CD4-positive, alpha-beta T cell (primary cell): ENCODE measurements at places on chromosomes 5 and 9. TPM values are rescaled to one million over a fixed set of nuclear protein-coding genes. Genes with fewer than 3 reads are reported as not detected.
A peak's percentile ranks its signal among the peaks of the same experiment; 100 is the strongest.

Gene TAF1L
- total RNA-seq = 0.06 TPM

Gene KDM4C
- 60.1 TPM for total RNA-seq

Gene PHF24
- not detected for total RNA-seq

Gene ANKRD33B
- 0.99 TPM for total RNA-seq

Gene NUTM2F
- total RNA-seq = not detected

Gene HACD4
- 6.5 TPM for total RNA-seq

Gene PPIC
- not detected for total RNA-seq

Gene SCGB3A1
- total RNA-seq = not detected

Gene PCDHB7
- total RNA-seq = not detected

Gene CXCL14
- not detected for total RNA-seq

Gene PCDHB15
- total RNA-seq = not detected

Gene PCDHGC5
- total RNA-seq = not detected

Gene PFN3
- total RNA-seq = not detected

- no peak for DNase-seq
Measured at GRCh38 chr9:113244556-113244955, 23.2 kb downstream of the SLC31A1 start.

DNA sequence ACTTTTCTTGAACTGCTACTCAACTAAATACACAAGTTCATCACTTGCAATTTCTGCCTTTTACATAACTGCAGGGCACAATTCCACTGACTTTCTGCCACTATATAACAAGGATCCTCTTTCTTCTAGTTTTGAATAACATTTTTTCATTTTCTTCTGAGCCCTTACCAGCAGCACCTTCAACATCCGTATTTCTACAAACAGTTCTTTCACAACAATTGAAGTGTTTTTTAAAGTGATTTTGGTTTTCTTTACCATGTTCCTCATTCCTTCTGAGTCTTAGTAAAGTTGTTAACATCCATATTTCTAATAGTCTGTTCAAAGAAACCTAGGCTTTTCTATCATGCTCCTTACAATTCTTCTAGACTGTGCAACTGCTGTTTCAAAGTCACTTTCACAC is 127.2 kb upstream of the PITX1 start:
- DNase-seq = no peak

DNA sequence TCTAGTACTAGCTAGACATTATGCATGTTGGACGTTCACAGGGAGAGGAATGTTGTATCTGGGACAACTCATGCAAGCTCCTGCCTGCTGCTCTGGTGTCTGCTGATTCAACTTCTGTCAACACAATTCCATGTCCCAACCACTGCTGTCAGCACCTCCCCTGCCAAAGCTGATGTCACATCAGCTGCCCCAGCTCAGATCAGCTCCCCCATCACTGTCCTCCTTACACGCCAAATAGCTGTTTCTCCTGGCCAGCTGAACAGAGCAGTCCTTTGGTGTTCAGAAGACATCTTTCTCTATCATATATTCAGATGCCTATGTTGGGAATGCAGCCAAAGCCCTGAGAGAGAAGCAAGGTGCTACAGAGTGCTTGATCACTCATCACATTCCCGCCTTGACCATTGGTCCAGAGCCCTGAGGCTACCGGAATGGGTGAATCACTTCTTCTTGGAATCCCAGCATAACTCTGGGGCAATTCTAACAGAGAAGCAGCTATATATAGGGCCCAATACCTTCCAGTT is 223.3 kb downstream of the SEC61B start:
- DNase-seq = no peak

DNA sequence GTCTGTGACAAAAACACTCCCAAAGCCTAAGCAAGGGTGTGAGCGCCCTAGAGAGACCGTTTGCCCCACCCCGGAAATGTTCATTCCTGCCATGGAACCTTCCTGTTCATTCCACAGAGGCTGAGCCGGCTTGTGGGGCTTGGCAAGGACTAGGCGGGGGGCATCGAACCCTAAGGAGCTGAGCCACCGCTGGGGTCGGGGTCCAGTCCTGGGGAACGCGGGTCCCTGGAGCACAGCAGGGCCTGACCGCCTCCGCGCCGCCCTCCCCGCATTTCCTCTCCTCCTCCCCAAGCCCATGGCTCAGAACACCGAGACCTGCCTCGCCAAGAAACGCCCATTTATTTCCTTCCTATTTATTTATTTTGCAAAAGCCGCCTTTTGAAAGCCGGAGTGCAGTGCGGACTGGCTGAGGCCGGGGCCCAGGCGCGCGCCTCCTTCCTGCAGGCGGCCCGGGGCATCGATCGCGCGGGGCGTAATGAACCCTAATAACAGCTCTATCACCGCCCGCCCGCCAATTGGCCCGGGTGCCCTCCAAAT is 228.9 kb upstream of the IRX4 start:
- no peak for DNase-seq

DNA sequence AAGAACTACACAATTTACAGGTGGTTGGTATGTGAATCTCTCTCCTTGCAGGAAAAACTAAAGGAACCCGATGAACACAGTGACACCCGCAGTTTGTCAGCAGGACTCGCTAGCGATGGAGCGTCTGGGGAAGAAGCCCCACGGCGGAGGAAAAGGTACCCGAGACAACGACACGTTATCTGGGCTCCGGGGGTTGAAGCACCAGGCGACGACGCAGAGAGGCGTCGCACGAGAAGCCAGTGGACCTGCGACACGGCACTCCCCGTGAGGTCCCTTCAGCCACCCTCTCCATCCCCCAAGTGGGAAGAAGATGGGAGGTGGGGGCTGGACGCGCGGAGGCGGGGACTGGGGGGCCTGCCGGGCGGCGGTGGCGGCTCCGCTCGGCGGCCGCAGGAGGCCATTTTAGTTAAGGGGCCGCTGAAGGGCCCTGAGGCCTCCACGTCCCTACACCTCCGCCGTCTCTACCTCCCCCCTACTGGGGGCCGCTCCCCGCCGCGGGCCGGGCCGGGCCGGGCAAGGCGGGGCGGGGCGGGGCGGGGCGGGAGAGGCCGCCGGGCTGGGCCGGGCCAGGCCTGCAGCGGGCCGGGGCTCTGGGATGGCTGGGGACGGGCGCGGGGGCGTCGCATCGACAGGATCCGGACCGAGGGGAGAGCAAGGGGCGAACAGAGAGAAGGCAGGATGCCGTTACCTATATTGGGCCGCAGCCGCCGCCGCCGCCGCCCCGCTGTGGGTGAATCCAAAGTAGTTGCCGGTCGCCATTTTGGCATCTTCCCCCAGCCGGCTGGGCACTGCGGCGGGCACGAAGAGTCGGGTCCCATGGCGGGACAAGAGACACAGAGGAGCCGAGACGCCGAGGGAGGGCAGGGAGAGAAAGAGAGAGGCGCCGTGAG is 754 bp downstream of the ZFR start:
- DNase-seq = peak; percentile 47

DNA sequence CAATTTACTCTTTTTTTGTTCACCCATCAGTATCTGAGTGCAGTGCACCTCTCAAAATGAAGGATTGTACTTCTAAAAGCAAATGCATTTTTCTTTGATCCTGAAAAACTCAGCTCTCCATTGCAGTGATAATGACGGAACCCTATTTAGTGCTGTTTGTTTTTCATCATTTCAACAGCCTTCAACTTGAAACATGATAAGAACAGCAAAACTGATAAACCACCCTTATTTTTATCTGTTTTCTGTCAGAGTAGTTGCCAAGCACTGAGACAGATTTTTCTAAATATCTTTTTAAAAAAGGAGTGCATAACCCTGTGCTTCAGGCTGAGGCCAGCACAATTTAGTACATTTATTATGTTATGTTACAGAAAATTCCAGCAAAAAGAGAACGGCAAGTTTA is 549.8 kb upstream of the DMAC1 start:
- no peak for DNase-seq

- no peak for DNase-seq
Measured at GRCh38 chr5:141838326-141839014, 39.7 kb downstream of the PCDH1 start.

- no peak for DNase-seq
Measured at GRCh38 chr5:153168241-153168640, 322.2 kb upstream of the GRIA1 start.

GRCh38 chr5:66620711-66621110 is 24.5 kb downstream of the MAST4 start:
- DNase-seq = no peak

GRCh38 chr5:137220523-137220927 is 278.6 kb downstream of the SPOCK1 start:
- DNase-seq = no peak

DNA sequence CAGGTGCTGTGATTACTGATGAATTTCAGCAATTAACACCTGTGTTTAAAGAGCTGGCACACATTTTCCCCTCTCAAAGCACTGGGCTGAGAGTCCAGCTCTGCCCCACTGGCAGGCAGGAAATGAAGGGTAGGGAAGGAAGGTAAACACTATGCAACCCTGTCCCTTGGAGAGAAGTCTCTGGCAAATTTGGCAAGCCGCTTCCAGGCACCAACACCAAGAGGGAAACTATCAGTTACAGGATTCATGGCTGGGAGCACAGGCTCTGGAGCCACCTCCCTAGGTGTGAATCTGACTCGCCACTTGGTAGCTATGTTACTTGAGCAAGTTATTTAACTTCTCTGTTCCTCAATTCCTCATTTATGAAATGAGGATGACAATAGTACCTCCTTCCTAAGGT is 3.3 kb downstream of the ANKS6 start:
- DNase-seq = no peak

GRCh38 chr9:36551910-36552309 is 20.8 kb upstream of the MELK start:
- no peak for DNase-seq

DNA sequence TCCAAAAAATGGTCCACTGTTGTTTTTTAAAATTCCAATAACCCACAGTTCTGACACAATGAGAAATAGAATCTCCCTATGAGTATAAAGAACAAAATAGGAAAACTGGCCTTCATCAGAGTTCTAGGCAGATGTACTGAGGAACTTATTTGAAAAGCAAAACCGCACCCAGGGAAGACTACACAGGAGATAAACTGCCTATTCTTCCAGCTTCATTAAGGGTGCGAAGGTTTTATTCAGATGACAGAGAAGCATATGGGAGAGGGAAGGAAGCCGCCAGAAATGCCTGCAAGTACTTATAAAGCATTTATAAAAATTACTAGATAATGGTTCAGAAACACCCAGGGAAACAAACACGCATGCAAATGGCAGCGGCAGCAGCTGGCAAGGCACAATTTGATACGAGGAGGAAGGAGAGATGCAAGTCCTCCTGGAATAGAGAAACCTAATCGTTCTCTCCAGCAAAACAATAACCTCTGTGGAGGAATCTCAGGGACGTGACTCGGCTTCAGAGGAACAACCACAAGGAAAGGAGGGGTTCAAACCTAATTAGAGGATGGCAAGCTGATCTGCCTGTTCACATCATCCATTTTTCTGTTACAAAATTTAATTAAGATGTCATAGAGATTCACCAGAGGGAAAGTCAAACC is 9.0 kb downstream of the TTLL11 start:
- no peak for DNase-seq

DNA sequence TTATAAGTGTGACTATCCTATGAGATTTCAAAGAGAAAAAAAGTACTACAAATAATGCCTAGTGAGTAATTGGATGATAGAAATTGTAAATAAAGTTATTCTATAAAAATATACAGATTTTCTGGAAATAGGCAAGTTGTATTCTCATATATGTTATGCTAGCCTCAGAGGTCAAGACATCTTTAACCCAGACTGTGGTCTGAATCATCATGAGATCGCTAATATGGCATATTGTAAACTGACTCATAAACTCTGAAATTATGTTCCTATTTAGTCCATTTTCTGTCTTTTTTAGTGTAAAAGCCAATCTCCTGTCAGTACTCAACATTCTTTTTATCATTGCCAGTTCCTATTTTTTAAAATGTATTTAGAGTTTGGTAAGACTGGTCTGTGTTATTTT is 14.2 kb downstream of the LOX start:
- no peak for DNase-seq

GRCh38 chr5:78689540-78690252 is 41.1 kb upstream of the LHFPL2 start:
- DNase-seq = no peak

DNA sequence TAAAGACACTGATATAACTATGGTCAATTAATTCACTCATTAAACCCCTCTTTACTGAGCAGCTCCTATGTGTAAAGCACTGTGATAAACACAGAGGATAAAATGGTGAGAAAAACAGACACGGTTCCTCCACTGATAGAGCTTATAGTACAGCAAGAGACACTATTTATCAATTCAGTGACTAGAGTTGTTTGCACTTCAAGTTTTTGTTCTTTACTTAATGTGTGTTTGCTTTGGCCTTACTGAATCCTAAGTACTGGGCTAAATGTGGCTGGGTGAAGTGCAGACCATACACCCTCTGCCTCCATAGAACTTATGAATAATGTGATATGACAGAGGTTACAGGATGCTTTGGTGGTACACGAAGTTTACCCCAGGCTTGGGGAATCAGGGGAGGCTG is 80.1 kb upstream of the ITGA1 start:
- no peak for DNase-seq

DNA sequence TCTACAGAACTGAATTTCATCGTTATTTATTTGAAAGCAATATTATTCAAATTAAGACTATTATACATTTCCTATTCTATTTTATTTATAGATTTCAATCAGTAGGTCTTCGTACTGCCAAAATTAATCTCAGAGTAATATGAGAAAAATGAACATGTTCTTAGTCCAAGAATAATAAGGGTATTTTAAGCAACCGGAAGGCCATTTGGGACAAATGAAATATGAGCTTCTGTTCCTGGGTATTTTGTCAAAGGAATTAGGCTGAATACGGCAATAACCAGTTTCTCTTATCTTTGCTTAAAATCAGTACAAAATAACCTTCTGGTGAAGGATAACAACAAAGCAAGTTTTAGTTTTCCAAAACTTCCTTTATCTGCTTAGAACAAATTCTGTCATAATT is 410.3 kb upstream of the PRR16 start:
- DNase-seq = no peak

GRCh38 chr5:2006193-2006970 is 123.7 kb upstream of the IRX4 start:
- DNase-seq = no peak

DNA sequence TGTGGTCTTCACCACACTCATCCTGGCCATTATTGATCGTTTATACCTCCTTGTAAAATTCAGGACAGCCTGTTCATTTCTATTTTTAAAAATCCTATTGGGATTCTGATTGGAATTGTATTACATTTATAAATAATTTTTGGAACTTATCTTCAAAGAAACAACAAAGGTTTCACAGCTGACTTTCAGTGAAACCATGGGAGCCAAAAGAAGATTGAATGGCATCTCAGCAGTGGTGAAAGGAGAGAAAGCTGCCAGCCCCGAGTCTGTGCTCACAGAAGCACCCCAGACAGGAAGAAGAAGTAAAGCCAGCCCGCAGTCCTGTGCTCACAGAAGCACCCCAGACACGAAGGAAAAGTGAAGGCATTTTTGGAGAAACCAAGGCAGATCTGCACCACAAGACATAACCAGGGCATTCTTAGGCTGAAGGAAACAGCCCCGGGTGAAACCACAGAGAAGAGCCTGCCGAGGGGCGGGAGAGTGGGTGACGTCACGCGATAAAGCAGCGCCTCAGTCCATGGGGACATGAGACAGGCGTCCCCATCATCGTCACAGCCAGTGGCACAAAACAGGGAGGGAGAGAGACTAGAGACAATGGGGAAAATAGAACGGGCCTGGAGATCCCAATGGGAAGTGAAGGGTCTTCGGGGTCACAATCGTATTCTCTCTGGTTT is 42.5 kb upstream of the SLC9A3 start:
- no peak for DNase-seq
